ENCODE measurements at places on chromosomes 12 and 14.

GRCh38 chr14:91893669-91894068, 26.3 kb upstream of the TC2N start:
- H3K4me3 ChIP-seq: no peak overlapping the region
- H3K36me3 ChIP-seq: peaks cover 6% of the 10 kb centered on the region
- no peaks in the 10 kb centered on the region for H3K27me3 ChIP-seq
- DNase-seq: peak; percentile 16

GRCh38 chr14:23307687-23308644, 1.3 kb downstream of the BCL2L2 start:
- H3K27ac ChIP-seq: no peak overlapping the region
- H3K27me3 ChIP-seq: peaks cover 18% of the 10 kb centered on the region
- H3K4me3 ChIP-seq: no peak overlapping the region
- DNase-seq: no peak
- no peaks in the 10 kb centered on the region for H3K36me3 ChIP-seq

DNA sequence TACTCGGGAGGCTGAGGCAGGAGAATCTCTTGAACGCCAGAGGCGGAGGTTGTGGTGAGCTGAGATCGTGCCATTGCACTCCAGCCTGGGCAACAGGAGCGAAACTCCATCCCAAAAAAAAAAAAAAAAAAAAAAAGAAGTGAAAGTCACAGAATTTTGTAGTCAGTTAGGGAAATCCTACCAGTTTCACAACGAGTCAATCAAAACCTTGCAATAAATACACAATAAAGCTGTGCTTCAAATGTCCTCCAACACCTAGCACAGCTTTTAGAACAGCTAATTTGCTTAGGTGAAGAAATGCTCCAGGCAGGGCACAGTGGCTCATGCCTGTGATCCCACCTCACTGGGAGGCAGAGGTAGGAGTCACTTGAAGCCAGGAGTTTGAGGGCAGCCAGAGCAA, 112.8 kb upstream of the ATF7IP start:
- no peak for DNase-seq
- H3K36me3 ChIP-seq: peaks cover 25% of the 10 kb centered on the region
- H3K27me3 ChIP-seq: no peaks in the 10 kb centered on the region
- H3K4me1 ChIP-seq: peaks cover 45% of the 10 kb centered on the region
- no peak overlapping the region for H3K27ac ChIP-seq
- no peak overlapping the region for H3K4me3 ChIP-seq

GRCh38 chr14:71532344-71532743, 399.9 kb upstream of the RGS6 start:
- no peak overlapping the region for H3K27ac ChIP-seq
- no peak overlapping the region for H3K4me3 ChIP-seq
- H3K4me1 ChIP-seq: peaks cover 3% of the 10 kb centered on the region

DNA sequence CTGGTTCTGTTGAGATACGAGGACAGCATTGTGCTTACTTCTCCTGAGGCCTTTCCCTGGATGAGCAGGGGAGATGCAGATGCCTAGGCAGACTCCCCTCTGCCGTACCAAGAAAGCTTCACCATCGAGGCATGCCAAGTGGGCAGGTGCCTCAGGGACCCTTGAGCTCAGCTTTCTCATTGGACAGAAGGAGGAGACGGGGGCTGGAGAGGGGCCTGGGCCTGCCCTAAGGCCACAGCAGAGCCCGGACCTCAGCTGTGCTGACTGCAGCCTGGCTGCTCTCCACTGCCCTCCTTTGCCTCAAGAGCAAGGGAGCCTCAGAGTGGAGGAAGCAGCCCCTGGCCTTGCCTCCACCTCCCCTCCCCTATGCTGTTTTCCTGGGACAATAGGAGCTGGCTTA, 23.4 kb downstream of the SERPINA1 start:
- H3K4me3 ChIP-seq: no peak overlapping the region
- peaks cover 2% of the 10 kb centered on the region for H3K27me3 ChIP-seq
- H3K4me1 ChIP-seq: no peaks in the 10 kb centered on the region
- no peak for DNase-seq
- no peaks in the 10 kb centered on the region for H3K36me3 ChIP-seq

DNA sequence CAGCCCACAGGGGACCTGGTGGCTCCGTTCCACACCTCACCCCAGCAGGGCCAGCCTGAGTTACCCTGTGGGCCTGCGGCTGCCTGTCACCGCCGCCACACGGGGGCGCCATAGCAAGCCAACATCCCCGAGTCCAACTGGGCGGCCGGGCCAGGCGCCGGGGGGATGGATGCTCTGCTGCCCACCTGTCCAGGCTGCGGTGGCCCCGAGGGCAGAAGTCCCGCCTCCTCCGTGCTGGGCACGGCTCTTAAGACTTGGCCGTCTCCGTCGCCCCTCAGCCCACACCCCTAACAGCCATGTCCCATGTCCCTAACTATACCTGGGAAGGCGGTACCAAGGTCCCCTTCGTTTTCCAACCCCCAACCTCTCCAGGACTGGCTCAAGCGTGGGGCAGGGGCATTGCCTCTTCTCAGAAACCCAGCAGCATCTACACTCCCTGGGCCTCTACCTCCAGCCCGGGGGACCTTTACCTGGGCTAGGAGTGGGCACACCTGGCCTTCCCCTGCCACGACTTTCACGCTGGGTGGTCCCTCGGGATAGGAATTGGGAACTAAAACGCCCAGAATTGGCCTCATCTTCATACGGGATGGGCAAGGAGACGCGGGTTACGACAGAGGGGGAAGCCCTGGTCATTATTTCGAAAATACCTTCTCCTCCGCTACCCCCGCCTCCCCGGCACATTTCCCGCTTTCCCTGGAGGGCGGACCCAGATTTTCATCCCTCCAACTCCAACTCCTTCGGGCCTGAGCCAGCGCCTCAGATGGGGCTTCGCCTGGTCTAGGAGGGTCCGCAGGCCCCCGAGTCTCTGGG, 1.1 kb upstream of the CYP46A1 start:
- peak; percentile 84 for DNase-seq
- H3K4me1 ChIP-seq: peaks cover 10% of the 10 kb centered on the region
- H3K27me3 ChIP-seq: peaks cover 21% of the 10 kb centered on the region
- H3K27ac ChIP-seq: peak overlapping the region; percentile 94

GRCh38 chr14:49483268-49483667, 102.9 kb downstream of the RPS29 start:
- H3K4me3 ChIP-seq: no peak overlapping the region
- peaks cover 16% of the 10 kb centered on the region for H3K4me1 ChIP-seq
- peaks cover 8% of the 10 kb centered on the region for H3K27me3 ChIP-seq

Measured in activated CD4-positive, alpha-beta T cell treated with anti-CD3 and anti-CD28 coated beads, Interleukin-2, amount 10 ng/mL, durations not matched to agents 7 days and 5 days (primary cell).